ENCODE measurements at places on chromosomes 13 and 19. TPM values are rescaled to one million over a fixed set of nuclear protein-coding genes. Genes with fewer than 3 reads are reported as not detected.

The C19orf73 gene
- total RNA-seq: 1.3 TPM

The CD320 gene
- total RNA-seq: 64.5 TPM

The SPRY2 gene
- 106 TPM for total RNA-seq

The B3GNT3 gene
- total RNA-seq: not detected

The TPTE2 gene
- total RNA-seq: 0.14 TPM

The ZNF525 gene
- total RNA-seq: 6.9 TPM

The GPC5 gene
- 0.84 TPM for total RNA-seq

The TRAPPC2B gene
- 13.3 TPM for total RNA-seq

The CRTC1 gene
- 24.1 TPM for total RNA-seq

The NLRP5 gene
- not detected for total RNA-seq

The DDA1 gene
- total RNA-seq: 44.9 TPM

The RXFP2 gene
- not detected for total RNA-seq

The CYP2B6 gene
- not detected for total RNA-seq

The PGPEP1 gene
- 5.2 TPM for total RNA-seq

The TRPC4 gene
- total RNA-seq: 2.5 TPM

The ZNF324 gene
- 17.5 TPM for total RNA-seq

The PSG4 gene
- total RNA-seq: not detected

The CGB8 gene
- total RNA-seq: not detected

The KLF5 gene
- 0.68 TPM for total RNA-seq

The NCR1 gene
- not detected for total RNA-seq

The GFY gene
- not detected for total RNA-seq

The RASIP1 gene
- 1.0 TPM for total RNA-seq

The TFDP1 gene
- total RNA-seq: 108 TPM

The IRGC gene
- not detected for total RNA-seq

The PCP2 gene
- total RNA-seq: not detected

The KLK3 gene
- not detected for total RNA-seq

The TGFB1 gene
- 2.2 TPM for total RNA-seq

The RABAC1 gene
- total RNA-seq: 83.8 TPM

The ZSCAN22 gene
- total RNA-seq: 6.2 TPM

The MCF2L gene
- total RNA-seq: 59.9 TPM

The EXOC3L2 gene
- 1.1 TPM for total RNA-seq

The SBK2 gene
- not detected for total RNA-seq

The USE1 gene
- total RNA-seq: 17.6 TPM

The CEACAM3 gene
- total RNA-seq: not detected

The CCDC8 gene
- 23.9 TPM for total RNA-seq

The CNFN gene
- total RNA-seq: 2.2 TPM

The TTC9B gene
- 1.7 TPM for total RNA-seq

The EID2B gene
- total RNA-seq: 7.7 TPM

The STK24 gene
- total RNA-seq: 114 TPM

The ITGBL1 gene
- not detected for total RNA-seq

The TNNI3 gene
- 5.4 TPM for total RNA-seq

The C19orf81 gene
- 7.9 TPM for total RNA-seq

The IFI30 gene
- total RNA-seq: not detected

The SIGLEC12 gene
- total RNA-seq: not detected

The WDR87 gene
- not detected for total RNA-seq

The CYP2A6 gene
- not detected for total RNA-seq

Data from neural crest cell (in vitro differentiated cells).